Fibroblast of upper back skin (primary cell): ENCODE measurements at places on chromosomes 4 and X.

DNA sequence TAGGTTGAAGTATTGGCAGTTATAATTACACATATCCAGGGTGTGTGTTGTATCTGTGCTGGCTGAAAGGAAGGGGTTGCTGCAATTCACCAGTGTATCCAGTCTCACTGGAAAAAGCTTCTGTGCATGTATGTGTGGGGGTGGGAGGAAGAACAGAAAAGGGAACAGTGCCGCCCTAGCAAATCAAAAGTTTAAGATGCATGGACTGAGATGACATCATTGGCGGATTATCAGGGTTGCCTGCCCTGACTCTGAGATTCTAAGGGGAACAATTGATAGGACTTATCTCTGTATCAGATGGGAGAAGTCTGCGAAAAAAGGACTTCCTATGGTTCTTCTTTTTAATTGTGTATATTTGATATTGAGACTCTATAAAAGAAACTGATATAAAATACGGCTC is 3.5 kb downstream of the SLC25A43 start:
- DNase-seq, result no peak

DNA sequence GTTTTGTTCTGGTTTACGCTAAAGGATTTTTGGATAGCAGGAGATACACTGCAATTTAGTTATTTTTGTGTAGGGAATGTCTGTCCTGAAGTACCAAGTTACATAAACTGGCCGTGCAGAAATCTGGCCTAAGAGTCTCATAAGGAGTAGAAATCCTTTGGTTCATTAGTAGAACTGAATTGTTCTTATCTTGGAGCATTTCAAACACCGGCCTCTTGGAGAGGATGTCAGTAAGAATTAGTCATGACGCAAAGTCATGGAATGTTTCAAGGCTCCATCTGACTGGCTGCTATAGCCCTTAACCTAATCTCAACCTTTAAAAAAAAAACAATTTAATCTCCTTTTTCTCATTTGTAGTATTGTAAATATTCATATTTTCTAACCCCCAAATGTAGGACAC is 15.2 kb downstream of the PDLIM3 start:
- DNase-seq, result peak; percentile 24

- peak; percentile 48 for DNase-seq
Observed at GRCh38 chr4:159504684-159505083, 401.8 kb downstream of the RAPGEF2 start.

DNA sequence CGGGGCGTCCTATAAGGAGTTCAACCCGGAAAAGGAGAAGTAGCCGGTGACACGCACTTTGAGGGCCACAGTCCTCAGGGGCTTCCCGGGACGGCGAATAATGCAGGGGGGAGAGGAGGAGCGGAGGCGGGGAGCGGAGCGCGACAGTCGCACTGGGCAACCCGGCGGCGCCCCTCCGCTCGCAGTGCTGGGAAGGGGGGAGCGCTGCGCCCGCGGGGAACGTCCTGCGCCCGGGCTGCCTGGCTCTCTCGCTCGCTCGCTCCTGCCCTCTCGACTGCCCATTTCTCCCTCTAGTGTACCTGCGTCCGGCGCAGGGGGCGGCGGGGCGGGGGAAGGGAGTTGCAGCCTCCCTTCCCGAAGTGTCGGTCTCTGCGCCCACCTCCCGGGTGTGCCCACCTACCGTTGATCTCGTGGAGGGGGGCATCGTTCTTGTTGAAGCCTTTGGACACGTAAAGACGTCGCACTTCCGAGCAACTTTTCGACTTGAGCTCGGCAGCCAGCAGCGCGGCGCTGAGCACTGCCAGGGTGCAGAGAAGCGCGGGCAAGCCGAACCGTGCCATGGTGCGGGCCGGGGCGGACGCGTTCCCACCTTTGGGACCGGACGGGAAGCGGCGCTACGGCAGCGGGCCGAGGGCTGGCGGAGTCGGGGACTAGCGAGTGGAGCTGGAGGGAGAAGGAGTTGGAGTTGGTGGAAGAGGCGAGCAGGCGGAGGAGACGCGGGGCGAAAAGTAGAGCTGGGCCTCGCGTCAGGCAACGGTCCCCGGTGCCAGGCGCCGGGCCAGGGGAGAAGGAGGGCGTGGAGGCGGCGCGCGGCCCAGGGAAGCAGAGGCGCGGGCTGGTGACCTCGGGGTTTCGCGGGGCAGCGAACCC is 648 bp downstream of the GPC4 start:
- DNase-seq, result no peak

- peak; percentile 36 for DNase-seq
Observed at GRCh38 chr4:25180524-25181131, 20.4 kb upstream of the SEPSECS start.

GRCh38 chrX:13258052-13258444 is 61.8 kb downstream of the ATXN3L start:
- no peak for DNase-seq
